Left cardiac atrium (tissue), 4 donors: ENCODE measurements at places on chromosomes 5 and 9. TPM values are rescaled to one million over a fixed set of nuclear protein-coding genes. Genes with fewer than 3 reads are reported as not detected.

- no peak for DNase-seq
Observed at GRCh38 chr5:56105511-56106291, 110.9 kb upstream of the IL6ST start.

GRCh38 chr9:16214677-16215352, 655.7 kb downstream of the BNC2 start:
- DNase-seq = no peak

- no peak for DNase-seq
Observed at GRCh38 chr9:132056717-132057560, 22.7 kb downstream of the MED27 start.

DNA sequence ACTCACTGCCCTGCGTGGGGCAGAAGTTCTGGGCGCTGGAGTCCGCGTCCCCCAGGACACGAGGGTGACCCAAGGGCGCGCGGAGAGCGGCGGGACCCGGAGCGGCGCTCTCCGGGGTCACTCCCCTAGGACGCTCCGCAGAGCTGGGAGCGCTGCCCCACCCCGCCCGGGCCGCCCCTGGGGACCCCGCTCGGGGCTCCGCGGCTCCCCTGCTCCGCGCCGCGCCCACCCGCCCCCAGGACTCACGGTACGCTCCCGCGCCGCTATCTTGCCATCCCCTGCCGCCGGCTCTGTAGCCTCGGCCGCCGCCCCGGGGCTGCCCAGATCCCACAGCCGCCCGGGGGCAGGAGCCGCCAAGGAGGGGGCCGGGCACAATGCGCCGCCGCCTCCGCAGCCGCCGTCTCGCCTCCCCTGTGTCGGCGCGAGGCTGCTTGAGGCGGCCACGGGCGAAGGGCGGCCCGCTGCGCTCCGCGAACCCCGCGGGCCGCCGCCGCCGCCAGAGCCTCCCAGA, 303 bp downstream of the LIFR start:
- no peak for DNase-seq

- no peak for DNase-seq
Observed at GRCh38 chr5:76500633-76501393, 97.7 kb downstream of the IQGAP2 start.

CCDC183 gene
- total RNA-seq = 1.1 TPM
